Cardiac muscle cell (in vitro differentiated cells and primary cell): ENCODE measurements at places on chromosomes 1 and 21. TPM values are rescaled to one million over a fixed set of nuclear protein-coding genes. Genes with fewer than 3 reads are reported as not detected.

GRCh38 chr1:229815076-229815475 lies 189.0 kb downstream of the URB2 start:
- H3K27me3 ChIP-seq: no peaks in the 10 kb centered on the region
- DNase-seq: no peak
- H3K27ac ChIP-seq: no peak overlapping the region
- no peak overlapping the region for H3K4me3 ChIP-seq

DNA sequence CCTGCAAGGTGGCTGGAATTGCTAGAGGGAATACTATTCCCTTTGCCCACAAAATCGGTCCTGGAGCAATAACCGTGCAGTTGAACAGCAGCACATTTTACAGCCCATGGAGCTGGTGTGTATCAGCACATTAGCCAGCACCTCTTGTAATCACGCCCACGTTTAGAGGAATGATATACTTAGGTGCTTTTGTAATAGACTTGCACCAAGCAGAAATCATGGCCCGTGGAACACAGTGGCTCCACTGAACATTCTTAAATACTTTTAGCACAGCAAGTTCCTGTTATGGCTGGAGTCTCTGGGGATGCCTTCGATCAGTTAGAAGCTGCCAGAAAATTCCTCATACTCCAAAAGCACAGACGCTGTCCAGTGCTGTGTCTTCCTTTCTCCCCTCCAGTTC lies 218.1 kb upstream of the FAM78B start:
- no peak for DNase-seq
- H3K27ac ChIP-seq: no peak overlapping the region
- no peaks in the 10 kb centered on the region for H3K4me1 ChIP-seq
- H3K4me3 ChIP-seq: no peak overlapping the region

DNA sequence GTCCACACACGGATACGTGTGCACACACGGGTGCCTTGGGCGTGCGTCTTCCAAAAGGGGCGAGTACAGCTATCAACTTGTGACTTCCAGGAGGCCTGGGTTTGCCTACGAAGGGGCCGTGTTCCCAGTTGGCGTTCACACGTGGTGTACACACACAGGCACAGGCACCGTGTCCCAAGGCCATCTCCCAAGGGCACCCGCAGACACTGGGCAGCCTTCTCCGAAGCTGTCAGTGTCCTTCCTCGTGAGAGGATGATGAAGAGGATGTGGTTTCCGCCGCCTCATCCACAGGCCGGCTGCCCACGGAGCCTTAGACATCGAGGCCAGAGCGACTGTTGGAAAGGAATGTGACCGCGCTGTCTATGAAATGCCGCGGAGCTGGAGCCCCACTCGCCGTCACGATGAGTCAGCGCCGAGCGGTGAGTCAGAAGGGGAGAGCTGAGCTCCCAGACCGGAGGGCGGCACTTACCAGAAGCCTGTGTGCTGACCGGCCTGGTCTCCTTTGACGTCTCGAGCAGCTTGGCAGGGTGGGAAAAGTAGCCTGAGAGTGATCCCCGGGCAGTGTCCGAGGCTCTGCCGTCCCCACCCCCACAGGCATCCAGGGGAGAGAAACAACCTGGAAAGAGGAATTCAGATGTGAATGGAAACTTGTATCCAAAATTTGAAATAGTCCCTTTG lies 141.4 kb upstream of the ARHGEF16 start:
- H3K4me3 ChIP-seq: no peak overlapping the region
- peaks cover 50% of the 10 kb centered on the region for H3K4me1 ChIP-seq
- peak; percentile 99 for DNase-seq

GRCh38 chr1:82560566-82560965 lies 759.8 kb downstream of the ADGRL2 start:
- no peaks in the 10 kb centered on the region for H3K36me3 ChIP-seq
- H3K4me3 ChIP-seq: no peak overlapping the region
- H3K27me3 ChIP-seq: no peaks in the 10 kb centered on the region
- H3K4me1 ChIP-seq: no peaks in the 10 kb centered on the region
- DNase-seq: no peak

The FOXD3 gene
- total RNA-seq: not detected in 2 replicates
